ENCODE measurements at places on chromosomes 6 and 20.

- no peak for DNase-seq
Measured at GRCh38 chr20:32731882-32732266, 11.4 kb downstream of the COMMD7 start.

DNA sequence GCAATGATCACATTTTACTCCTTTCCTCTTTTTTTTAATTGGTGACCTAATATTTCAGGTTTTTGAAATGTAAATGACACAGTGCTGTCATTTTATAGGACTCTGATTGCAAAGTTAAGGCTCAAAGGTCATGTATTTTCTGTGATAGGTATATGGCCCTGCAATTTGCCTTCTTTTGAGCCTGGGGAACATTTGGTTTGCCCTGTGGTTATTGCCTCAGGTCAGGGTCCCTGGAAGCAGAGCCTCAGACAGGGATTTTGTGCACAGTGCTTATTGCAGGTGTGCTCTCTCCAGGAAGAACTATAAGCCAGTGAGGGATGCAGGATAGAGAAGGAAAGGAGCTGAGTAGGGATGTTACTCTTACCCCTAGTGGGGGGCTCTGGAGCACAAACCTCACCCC, 229.3 kb upstream of the ECI2 start:
- DNase-seq: no peak

- DNase-seq: no peak
Measured at GRCh38 chr6:35228481-35228880, 14.7 kb downstream of the SCUBE3 start.

GRCh38 chr6:141252828-141253608, 879.7 kb upstream of the GJE1 start:
- DNase-seq: no peak

DNA sequence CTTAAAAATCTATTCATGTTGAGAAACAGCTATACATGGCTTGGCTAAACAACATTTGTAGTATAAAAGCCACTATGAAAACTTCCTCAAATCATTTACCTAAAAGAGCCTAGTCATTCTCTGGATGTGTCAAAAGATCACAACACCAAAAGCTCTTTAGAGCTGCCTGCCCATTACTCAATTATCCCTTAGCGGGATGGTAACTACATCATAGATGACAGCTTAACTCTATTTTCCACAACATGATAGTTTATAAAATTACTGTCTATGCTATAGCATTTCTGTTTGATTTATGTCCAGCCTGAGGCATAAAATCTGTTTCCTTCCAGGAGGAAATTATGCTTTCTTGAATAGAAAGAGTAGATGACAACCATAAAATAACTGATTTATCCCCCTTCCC, 777.6 kb upstream of the HS3ST5 start:
- no peak for DNase-seq

- DNase-seq: no peak
Measured at GRCh38 chr6:119728220-119728750, 378.7 kb upstream of the MAN1A1 start.

DNA sequence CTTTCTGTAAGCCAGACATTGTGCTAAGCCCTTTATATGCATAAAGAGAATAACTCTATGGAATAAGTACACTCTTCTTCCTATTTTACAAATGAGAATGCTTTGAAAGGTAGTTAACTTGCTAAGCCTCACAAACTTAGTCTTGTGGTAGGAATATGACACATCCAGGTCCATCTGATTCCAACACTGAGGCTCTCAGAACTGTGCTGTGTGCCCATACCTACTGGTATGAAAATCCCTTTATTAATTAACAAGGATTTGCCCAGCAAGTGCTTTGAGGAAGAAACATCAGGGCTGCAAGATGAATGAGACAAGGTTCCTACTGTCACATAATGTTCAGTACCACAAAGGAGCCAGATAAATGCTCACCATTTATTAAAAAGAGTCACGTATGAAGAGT, 122.6 kb downstream of the TNFRSF21 start:
- no peak for DNase-seq

DNA sequence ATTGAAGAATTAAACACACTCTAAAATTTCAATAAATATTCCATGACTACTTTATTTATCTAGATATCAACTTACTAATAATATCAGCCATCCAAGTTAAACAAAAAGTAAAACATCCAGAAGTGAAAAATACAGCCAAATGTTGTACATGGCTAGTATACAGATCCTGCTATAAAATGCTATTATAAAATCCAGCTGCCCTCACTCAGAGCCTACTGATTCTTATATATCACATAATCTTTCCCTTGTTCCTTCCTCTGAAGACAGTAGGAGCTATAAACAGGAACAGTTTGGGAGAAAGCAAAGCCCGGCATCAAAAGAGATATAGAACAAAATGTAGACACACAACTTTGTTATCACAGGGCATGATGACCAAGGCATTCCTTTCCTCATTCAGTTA, 212.9 kb downstream of the PLCB4 start:
- DNase-seq: no peak

DNA sequence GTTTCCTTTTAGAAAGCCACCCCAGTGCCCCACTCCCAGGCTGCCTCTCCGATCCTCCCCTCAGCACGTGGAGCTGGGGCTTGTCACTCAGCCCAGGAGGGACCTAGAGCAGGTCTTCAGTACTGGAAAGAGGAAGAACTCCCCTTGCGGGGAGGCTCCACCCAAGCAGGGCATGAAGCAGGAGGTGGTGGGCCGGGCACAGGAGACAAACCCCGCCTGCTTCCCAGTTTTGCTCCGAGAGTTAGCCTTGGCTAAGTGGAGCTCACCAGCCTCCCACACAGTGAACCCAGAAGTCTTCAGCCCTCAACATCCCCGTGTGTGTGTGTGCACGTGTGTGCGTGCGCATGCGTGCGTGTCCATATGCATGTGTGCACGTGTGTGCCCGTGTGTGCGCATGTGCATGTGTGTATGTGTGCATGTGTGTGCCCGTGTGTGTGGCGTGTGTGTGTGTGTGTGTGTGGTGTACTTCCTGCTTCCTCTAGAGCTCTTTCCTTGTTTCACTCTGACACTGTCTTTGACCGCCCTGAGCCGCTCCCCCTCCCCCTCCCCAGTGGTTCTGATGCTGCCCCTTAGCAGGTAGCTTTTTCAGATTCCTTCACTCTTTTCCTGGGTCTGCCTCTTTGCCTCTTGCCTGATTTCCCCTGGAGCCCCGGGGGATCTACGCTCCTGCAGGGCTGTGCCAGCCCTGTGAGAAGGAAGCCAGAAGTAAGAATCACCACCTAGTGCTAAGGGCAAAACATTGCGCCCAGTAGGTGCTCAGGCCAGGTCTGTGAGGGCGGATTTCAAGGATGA, 239.8 kb downstream of the CDC5L start:
- no peak for DNase-seq

GRCh38 chr6:168860987-168861386, 392.7 kb downstream of the THBS2 start:
- peak; percentile 62 for DNase-seq

DNA sequence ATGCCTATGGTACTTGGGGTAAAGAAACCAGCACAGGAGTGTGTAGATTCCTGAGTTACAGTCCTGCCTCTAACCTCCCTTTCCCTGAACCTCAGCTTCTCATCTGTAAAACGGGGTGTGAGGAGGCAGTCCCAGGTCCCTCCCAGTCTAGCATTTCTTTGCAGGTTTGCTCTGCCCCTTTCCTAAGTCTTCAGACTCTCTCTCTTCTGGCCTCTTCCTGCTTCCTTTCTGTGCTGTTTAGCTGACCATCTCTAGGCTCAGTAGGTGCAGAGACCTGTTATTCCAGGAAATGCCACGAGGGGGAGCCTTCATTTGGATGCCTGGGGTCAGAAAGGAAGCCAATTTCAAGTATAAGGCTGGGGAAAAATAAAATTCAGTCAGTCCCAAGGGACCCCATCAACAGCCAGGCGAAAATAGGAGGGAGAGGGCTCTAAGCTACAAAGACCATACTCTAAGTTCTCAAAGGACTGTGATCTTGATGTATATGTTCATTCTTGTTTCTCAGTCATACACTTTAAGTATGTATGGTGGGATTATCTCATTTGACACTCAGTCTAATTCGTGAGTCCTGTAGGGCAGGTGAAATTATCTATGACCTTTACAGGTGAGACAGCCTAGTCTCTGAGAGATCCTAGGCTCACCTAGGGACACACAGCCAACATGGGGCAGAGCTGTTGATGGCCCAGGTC, 89.1 kb downstream of the NCR2 start:
- peak; percentile 72 for DNase-seq

GRCh38 chr20:4156411-4156810, 141.1 kb upstream of the RNF24 start:
- no peak for DNase-seq

GRCh38 chr6:7173843-7174503, 66.2 kb downstream of the RREB1 start:
- DNase-seq: no peak

DNA sequence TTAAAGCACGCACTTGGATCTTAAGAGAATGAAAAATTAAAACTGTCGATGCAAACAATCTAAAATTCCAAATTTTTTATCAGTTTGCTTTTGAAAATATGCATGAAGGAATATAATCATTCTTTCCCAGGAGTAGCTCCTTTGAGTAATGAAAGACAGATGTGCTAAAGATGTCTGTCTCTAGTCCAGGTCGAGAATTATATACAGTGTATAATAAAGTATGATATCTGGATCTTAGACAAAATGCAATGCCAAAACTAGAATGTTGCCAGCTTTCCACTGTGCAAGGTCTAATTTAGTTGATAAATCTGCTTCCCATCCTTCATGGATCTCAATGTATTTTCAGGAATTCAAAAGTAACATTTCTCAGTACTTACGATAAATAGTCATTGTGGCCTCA, 65.1 kb upstream of the ADGRG6 start:
- DNase-seq: no peak

- DNase-seq: no peak
Measured at GRCh38 chr6:154767003-154767723, 33.9 kb downstream of the SCAF8 start.

GRCh38 chr6:101595276-101595675, 201.8 kb downstream of the GRIK2 start:
- no peak for DNase-seq
